H1 (cell line): ENCODE measurements at places on chromosomes 3 and 15. TPM values are rescaled to one million over a fixed set of nuclear protein-coding genes. Genes with fewer than 3 reads are reported as not detected.

- no peak for DNase-seq
- H3K4me1 ChIP-seq = peaks cover 3% of the 10 kb centered on the region; the same call in 1 of the 2 replicates
These were observed 395.5 kb upstream of the PROK2 start for GRCh38 chr3:72180405-72180804.

- H3K27ac ChIP-seq = no peak overlapping the region
- H3K4me1 ChIP-seq = no peaks in the 10 kb centered on the region
- H3K27me3 ChIP-seq = no peaks in the 10 kb centered on the region
- DNase-seq = no peak
- H3K4me3 ChIP-seq = no peak overlapping the region
- no peaks in the 10 kb centered on the region for H3K36me3 ChIP-seq
These were observed 89.1 kb downstream of the NEO1 start for GRCh38 chr15:73141216-73141900.

DNA sequence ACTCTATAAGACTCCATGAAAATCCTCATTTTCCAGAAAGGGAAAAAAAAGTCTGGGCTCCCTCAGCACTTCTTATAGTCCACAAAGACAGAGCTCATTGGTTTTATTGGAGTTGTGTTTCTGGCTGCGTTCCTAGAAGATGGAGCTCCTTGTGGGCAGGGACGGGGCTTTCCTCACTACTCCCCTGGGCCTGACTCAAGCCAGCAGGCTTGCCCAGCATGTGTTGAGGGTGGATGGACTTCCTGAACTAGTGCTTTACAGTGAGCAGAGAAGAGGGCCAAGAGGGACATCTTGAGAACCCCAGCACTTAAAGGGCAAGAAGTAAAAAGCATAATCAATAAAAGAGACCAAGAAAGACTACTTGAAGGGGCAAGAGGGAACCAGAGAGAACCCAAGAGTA is 43.2 kb upstream of the EPHB1 start:
- no peak overlapping the region for H3K4me3 ChIP-seq
- no peak overlapping the region for H3K27ac ChIP-seq
- H3K36me3 ChIP-seq = no peaks in the 10 kb centered on the region
- no peaks in the 10 kb centered on the region for H3K4me1 ChIP-seq
- no peaks in the 10 kb centered on the region for H3K27me3 ChIP-seq

DNA sequence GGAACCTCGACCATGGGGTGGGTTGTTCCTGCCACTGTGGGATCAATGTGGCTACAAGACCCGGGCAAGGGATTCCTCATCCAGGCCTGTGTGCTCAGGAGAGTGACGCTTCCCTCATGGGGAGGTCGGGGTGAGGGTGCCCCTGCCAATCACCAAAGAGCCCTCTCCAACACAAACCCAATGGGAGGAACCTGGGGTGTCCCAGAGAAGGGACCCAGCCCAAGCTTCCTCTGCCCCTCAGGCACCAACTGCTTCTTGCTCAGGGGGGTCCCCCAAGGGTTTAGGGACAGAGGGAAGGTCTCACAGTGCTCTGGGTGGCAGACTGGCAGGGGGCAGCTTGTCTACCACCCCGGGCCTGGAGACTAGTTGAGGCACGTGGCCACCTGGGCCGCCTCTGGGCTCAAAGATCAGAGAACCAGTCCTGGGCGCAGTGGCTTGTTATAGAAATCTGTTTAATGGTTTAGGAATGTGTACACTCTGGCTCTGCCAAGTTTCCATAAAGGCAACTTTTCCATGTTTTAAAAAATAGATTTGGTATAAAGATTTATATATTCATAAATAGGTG is 26.6 kb downstream of the GP9 start:
- no peaks in the 10 kb centered on the region for H3K36me3 ChIP-seq
- H3K4me1 ChIP-seq = no peaks in the 10 kb centered on the region
- H3K27ac ChIP-seq = no peak overlapping the region
- H3K27me3 ChIP-seq = no peaks in the 10 kb centered on the region
- no peak for DNase-seq
- no peak overlapping the region for H3K4me3 ChIP-seq

- no peak overlapping the region for H3K27ac ChIP-seq
- H3K36me3 ChIP-seq = no peaks in the 10 kb centered on the region
- no peak overlapping the region for H3K4me3 ChIP-seq
- no peaks in the 10 kb centered on the region for H3K4me1 ChIP-seq
- no peak for DNase-seq
These were observed 88.8 kb upstream of the RARB start for GRCh38 chr3:25339225-25339624.

DNA sequence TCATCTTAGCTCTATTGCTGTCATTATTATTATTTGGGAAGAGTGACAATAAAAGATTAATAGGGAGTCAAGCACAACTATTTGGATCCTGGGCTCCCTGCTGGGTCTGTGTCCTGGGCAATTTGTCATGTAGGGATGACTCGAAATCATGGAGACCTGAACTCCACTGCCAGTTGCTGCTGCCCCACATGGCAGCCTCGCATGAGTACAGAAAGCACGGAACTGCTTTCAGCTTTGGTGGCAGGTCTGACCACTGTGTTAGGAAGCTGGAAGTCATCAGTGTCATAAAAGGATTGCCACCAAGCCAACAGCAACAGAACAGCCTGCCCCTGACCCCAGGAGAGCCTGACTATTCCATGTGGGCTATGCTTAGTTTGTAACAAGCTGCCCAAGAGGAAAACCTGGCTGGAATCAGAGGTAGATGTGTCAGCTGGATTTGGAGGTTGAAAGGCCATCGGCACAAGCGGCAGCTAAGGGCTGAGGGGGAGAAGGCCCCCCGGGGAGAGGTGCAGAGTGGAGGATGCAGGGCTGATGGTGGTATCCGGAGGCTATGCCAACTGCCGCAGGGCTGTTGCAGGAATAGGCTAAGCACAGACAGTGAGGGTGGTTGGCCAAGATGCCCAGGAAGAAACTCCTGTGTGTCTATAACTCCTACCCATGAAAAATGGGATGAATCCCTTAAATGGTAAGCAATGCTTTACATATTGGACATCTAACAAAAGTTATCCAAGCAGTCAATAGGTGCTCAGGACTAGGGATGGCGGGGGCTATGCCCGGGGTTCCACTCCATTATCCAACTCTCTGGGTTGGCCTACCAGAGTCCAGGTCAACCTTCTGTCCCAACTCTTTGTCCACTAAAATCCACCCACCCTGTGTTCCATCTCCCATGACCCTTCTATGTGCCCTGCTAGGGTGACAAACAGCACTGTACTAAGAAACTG is 291.6 kb downstream of the ADAMTS17 start:
- H3K4me3 ChIP-seq = no peak overlapping the region
- no peaks in the 10 kb centered on the region for H3K27me3 ChIP-seq
- H3K36me3 ChIP-seq = no peaks in the 10 kb centered on the region
- no peak overlapping the region for H3K27ac ChIP-seq
- no peak for DNase-seq

DNA sequence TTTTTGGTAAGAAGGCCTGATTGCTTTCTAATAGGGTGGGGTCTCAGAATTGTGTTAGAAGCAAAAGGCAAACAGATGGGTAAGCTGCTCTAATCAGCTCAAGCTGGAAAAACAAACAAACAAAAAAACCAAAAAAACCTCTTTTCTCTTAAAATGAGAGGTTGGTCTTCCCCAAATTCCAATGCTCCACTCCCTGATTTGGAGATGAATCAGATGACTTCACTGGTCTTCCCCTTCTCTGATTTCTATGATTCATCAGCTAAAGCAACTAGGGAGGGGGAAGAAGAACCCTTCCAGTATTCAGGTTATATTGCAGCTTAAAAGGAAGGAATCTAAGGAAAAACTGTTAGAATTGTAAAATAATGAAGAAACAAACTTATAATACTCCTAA is 9.6 kb upstream of the ANXA2 start:
- DNase-seq = no peak
- no peak overlapping the region for H3K27ac ChIP-seq
- H3K4me3 ChIP-seq = no peak overlapping the region
- H3K36me3 ChIP-seq = no peaks in the 10 kb centered on the region
- no peaks in the 10 kb centered on the region for H3K4me1 ChIP-seq

DNA sequence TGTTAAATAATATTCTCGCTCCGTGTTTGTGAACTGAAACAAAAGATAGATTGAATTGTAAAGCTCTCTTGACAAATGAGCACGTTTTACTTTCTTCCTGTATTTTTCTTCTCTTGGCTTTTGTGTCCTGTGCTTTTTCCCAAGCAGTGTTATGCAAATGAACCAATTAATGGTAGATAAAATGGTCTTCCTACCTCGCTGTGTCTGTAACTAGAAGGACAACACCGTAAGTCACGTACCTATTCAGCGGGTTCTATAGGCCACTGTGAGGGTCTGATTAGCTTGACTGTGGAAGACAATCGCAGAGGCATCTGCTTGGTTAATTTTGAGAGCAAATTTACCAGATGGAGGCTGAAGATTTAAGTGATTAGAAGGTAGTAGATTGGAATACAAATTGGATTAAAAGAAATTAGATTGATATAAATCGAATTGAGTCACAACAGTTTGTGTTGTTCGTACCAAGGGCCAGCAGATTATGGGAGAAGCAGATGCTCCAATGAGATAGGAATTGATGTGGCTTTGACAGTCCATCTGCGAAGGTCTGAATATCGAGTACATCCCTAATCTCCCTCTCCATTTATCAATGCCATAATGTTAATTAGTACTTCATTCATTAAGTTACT is 40.2 kb downstream of the ROBO2 start:
- peak overlapping the region; percentile 32 for H3K4me3 ChIP-seq
- H3K36me3 ChIP-seq = no peaks in the 10 kb centered on the region
- no peak overlapping the region for H3K27ac ChIP-seq
- DNase-seq = peak; percentile 13
- peaks cover 2% of the 10 kb centered on the region for H3K4me1 ChIP-seq
- H3K27me3 ChIP-seq = no peaks in the 10 kb centered on the region

DNA sequence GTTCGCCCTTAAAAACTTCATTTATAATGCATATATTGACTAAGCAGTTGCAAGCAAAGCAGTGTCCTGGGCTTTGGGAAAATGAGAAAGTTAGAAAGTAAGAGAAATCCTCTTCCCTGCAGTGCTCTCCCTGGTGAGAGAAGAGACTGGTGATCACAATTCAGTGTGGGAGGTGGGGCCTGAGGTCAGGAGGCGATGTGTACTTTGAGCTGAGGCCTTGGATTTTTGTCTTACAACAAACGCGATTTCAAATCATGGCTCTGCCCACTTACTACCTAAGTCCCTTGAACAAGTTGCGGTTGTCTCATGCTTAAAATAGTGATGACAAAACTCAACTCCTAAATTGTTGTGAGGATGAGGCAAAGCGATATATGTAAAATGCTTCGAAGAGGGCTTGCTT is 316.3 kb upstream of the NECTIN3 start:
- no peaks in the 10 kb centered on the region; the same call in 1 of the 2 replicates for H3K36me3 ChIP-seq
- H3K4me3 ChIP-seq = no peak overlapping the region
- DNase-seq = no peak
- H3K4me1 ChIP-seq = peaks cover 10% of the 10 kb centered on the region; the same call in 1 of the 2 replicates
- no peaks in the 10 kb centered on the region for H3K27me3 ChIP-seq
- H3K27ac ChIP-seq = no peak overlapping the region

GRCh38 chr3:13832130-13832529 is 47.7 kb downstream of the WNT7A start:
- H3K36me3 ChIP-seq = no peaks in the 10 kb centered on the region
- H3K27me3 ChIP-seq = no peaks in the 10 kb centered on the region
- no peak for DNase-seq
- H3K4me1 ChIP-seq = no peaks in the 10 kb centered on the region
- no peak overlapping the region for H3K4me3 ChIP-seq

- H3K27me3 ChIP-seq = no peaks in the 10 kb centered on the region
- H3K36me3 ChIP-seq = no peaks in the 10 kb centered on the region
- no peak overlapping the region for H3K27ac ChIP-seq
- no peak overlapping the region for H3K4me3 ChIP-seq
- H3K4me1 ChIP-seq = peaks cover 7% of the 10 kb centered on the region
These were observed 121.5 kb downstream of the DNAJB8 start for GRCh38 chr3:128345196-128345595.

DNA sequence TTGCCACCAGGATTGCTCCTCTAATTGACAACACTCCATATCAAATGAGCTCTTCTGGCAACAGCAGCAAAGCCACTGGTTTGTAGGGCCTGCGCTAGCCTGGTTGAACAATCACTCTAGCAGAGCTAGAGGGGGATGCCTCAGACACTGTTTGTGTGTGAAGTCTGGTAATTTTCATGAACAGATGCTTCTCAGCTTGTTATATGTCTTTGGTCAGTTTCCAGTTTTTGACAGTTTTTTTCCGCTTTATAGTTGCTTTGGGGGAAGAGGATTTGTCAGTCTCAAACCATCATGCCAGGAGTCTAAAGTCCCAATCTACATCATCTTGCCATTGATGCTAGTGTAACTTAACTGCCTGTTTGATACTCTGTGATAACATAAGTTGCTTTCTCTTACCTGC is 136.0 kb downstream of the HCN4 start:
- no peak overlapping the region for H3K27ac ChIP-seq
- no peak for DNase-seq
- no peaks in the 10 kb centered on the region for H3K27me3 ChIP-seq
- H3K4me3 ChIP-seq = no peak overlapping the region

DNA sequence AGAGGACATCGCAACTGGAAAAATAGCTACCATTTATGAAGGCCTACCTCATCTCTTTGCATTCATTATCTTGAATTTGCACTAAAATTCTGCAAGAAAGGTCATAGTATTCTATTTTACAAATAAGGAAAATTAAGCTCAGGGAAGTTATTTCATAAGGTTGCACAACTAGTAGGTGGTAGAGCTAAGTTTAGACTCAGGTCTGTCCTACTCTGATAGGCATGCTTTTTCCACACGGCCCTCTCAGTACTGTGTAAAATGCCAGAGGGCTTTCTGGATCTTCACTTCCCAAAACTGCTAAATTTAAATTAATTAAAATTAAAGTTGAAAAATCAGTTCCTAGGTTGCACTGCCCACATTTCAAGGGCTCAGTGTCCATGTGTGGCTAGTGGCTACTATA is 18.3 kb downstream of the MAP2K1 start:
- no peak overlapping the region; the same call in 1 of the 2 replicates for H3K27ac ChIP-seq
- H3K4me1 ChIP-seq = peaks cover 1% of the 10 kb centered on the region; the same call in 1 of the 2 replicates
- no peak for DNase-seq
- H3K27me3 ChIP-seq = no peaks in the 10 kb centered on the region
- no peaks in the 10 kb centered on the region for H3K36me3 ChIP-seq

SLC22A13 gene
- total RNA-seq = 0.41 and 0.54 TPM in 2 replicates

CDHR4 gene
- total RNA-seq = 0.50 and 0.54 TPM in 2 replicates

TRAT1 gene
- total RNA-seq = not detected in 2 replicates

SMCO1 gene
- not detected in 2 replicates for total RNA-seq

CCDC13 gene
- total RNA-seq = not detected in 2 replicates

CRABP1 gene
- 385 and 388 TPM in 2 replicates for total RNA-seq

CYP11A1 gene
- 1.9 and 3.3 TPM in 2 replicates for total RNA-seq

TGM4 gene
- total RNA-seq = not detected in 2 replicates

RNU5B-1 gene
- total RNA-seq = not detected in 2 replicates

HMCES gene
- total RNA-seq = 46.7 and 49.5 TPM in 2 replicates

TMOD2 gene
- total RNA-seq = 4.9 and 6.5 TPM in 2 replicates

ROPN1B gene
- 0.36 TPM in 1 of 2 replicates, not detected in the other for total RNA-seq

CADM2 gene
- 20.2 and 20.9 TPM in 2 replicates for total RNA-seq

CIB2 gene
- 45.8 and 46.8 TPM in 2 replicates for total RNA-seq
